ENCODE measurements at places on chromosomes 12 and 14.
A peak's percentile ranks its signal among the peaks of the same experiment; 100 is the strongest.

GRCh38 chr12:91994208-91994797 is 151.3 kb downstream of the BTG1 start:
- no peak for DNase-seq

DNA sequence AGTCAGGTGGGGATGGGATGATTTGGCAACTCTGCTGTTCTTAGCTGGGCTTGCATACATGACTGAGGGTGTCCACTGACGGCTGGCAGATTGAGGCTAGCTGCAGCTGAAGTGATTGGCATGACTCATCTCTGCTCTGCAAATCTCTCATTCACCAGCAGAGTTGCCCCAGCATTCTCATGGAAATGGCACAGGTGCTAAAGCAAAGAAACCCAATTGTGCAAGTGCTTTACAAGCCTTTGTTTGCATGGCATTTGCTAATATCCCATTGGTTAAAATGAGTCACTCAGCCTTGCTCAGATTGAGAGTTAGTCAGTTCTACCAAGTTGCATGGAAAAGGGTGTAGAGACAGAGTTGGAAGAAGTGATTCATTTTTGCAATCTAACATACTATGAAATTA is 389.7 kb upstream of the FAR2 start:
- no peak for DNase-seq

GRCh38 chr12:24945845-24946244 is 3.1 kb downstream of the BCAT1 start:
- DNase-seq, result no peak

GRCh38 chr14:89379006-89379405 is 38.0 kb downstream of the FOXN3 start:
- no peak for DNase-seq

- no peak for DNase-seq
Measured at GRCh38 chr14:95525999-95526398, 8.9 kb upstream of the GLRX5 start.

DNA sequence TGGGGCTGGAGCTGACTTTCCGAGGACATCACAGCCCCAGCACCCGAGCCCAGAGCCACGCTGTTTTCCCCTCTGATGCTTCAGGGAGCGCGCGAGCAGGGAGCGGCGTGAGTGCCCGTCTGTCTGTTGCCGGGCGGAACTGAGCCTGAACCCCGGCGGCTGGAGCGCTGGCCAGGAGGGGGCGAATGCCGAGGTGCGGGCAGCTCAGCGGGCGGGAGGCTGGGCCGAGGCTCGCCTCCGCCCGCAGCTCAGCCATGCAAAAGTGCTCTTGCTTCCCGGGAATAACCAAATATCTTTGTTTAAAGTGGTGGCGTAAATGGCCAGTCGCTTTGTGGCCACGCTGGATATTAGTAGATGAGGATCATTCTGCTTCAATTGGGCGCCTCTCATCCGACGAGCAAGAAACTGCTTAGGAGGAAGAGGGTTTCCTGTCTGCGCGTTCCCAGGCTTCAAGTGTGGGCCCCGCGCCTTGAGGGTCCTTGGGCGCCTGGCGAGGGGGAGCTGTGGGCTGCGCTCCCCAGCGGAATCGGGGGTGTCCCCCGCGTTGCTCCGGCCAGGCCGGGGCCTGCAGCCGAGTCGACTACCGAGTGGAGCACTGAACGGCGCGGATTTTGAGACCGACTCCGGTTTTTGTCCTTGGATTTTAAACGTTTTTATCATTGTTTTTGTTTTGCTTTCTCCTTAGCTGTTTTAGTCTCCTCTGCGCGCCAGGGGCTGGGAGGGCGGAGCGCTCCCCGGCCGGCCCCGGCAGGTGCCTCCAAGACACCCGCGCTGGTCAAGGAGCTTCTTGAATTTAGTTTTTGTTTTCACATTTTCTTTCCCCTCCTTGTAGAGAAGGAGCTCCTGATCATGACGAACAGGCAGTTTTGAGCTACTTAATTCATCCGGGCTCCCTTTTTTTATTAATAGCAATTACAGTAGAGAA is 831 bp upstream of the NKX2-1 start:
- no peak for DNase-seq

DNA sequence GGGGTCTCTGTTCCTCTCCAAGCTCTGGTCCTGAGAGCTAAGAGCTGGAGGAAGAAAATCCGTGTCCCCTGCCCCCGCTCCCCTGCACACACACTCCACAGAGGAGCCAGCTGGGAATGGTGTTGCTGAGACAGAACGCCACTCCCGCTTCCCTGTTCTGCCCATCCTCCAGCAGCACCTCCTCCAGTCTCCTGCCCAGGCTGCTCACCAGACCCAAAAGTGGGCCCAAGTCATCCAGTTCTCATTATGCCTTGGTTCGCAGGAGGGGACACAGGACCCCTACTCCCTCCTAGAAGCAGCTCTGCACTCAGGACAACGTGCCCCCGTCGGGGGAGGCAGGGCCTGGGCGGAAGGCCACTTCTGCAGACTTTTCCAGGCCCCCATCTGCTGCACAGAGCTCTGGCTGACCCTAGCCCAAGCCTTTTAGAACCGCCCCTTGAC is 830 bp upstream of the TRMT61A start:
- no peak for DNase-seq

- DNase-seq, result no peak
Measured at GRCh38 chr12:101713059-101713682, 15.7 kb downstream of the CHPT1 start.

DNA sequence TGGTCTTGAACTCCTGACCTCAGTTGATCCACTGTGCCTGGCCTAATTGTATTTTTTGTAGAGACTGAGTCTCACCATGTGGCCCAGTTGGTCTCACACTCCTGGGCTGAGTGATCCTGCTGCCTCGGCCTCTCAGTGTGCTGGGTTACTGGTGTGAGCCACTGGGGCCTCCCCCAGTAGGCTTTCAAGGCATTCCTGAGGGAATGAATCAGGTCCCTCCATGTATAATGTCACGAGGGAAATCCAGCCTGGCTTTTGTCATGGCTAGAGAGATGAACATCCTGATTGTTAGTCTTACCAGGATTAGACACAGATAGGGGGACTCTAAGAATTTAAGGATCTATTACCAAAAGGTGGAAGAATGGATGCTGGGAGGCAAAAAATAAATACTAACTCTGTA is 51.9 kb downstream of the CPSF2 start:
- no peak for DNase-seq

DNA sequence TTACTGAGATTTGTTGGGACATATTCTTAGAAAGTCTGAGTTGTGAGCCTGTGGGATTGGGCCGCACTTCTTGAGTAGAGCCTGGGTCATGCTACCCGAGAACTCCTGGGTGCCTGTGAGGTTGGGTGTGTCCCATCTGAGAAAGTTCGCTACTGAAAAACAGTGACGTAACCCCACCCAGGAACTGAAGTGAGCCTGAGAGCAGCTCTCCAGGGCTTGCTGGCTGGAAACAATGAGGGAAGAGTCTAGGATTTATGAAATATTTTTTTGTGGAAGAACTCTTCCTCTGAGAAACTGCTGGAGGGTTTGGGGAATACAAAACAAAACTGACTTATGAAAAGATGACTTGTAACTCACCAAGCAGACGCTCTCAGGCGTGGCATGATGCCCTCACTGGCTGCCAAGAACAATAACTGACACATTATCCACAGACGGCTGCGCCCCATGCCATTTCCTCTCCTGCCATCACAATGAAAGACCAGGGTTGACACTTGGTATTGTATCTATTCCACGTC is 69.2 kb downstream of the RASSF3 start:
- DNase-seq, result peak; percentile 80

GRCh38 chr12:98053202-98053601 is 462.2 kb upstream of the TMPO start:
- no peak for DNase-seq

- DNase-seq, result no peak
Measured at GRCh38 chr12:121803861-121804416, at the start of gene SETD1B. Gene SETD1B (plus strand): TSS chr12:121804009. CDS start chr12:121804738, 729 bp downstream.
